ENCODE measurements at places on chromosomes 4 and X.
A peak's percentile ranks its signal among the peaks of the same experiment; 100 is the strongest.

GRCh38 chr4:87570290-87570805 lies 38.0 kb upstream of the DSPP start:
- no peak for DNase-seq

GRCh38 chr4:59537246-59537886 lies 1662.8 kb upstream of the ADGRL3 start:
- peak; percentile 40 for DNase-seq

- DNase-seq, result peak; percentile 63
Measured at GRCh38 chr4:78056265-78057129, 626 bp upstream of the FRAS1 start.

DNA sequence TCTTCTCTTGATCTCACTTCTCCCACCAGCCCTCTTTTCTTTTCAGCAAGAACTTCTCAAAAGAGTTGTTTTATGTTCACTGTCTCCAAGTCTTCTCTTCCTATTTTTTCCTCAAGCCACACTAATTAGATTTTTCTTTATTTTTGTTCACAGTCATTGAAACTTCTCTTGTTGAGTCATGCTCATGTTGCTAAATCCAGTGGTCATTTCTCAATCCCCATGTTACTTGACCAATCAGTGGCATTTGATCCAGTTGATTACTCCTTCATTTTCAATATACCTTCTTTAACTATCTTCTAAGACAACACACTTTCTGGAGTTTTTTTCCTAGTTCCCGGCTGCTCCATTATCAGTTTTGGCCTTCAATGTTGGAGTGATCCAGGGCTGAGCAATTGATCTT lies 103.1 kb upstream of the LSM6 start:
- no peak for DNase-seq

DNA sequence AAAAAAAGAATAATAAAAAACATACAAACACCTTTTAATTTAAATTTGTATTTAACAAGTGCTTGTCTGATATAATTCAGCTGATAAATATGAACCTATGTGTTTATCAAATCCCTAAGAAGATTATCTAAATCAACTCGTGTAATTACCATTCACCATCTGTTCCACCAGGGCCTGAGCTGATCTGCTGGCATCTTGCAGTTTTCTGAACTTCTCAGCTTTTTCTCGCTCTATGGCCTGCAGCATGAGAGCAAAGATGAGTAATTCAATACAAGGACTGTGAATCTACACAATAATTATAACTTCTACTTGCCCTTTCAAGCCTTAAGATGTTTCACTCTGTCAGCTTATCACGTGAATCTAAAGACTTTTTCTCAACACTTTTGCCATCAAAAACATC lies 709.7 kb downstream of the DMD start:
- DNase-seq, result no peak

DNA sequence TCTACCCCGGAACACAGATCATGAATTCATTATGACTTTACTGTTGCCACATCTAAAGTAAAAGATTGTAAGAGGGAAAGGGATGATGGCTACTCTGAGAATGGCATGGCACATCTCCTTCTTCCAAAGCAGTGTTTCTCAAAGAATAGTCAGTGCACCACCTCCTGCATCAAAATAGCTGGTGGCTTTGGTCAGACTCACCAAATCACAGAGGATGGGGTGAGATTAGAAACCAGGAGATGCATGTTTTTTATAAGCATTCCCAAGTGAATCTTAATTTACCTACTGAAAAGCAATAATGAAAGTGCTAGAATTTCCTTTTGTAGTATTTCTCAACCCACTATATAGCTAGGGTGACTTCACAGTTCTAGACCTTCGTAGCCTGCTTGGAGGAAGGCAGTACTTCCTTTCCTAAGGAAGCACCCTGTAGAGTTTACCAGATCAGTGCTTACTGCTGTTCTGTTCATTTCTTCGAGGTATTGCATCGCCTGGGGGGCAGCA lies 340.8 kb upstream of the KLF3 start:
- DNase-seq, result peak; percentile 36

GRCh38 chrX:145816601-145817315 lies 871 bp upstream of the SLITRK2 start:
- no peak for DNase-seq

DNA sequence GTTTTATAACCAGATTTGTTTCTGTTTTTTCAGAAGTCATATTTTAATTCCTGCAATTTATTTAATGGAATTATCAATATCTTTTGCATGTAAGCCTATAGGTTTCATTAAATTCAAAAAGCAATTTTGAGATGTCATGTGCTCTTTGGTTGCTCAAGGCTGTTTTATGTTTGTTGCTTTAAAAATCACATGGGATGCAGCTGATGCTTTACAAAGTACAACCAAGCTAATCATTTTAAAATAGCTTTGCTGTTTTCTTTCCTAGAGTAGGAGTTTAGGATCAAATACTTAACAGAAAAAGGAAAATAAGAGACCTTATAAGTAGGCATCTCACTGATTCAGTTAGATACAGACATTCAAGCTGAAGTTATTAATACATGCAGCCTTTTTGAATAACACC lies 11.3 kb downstream of the CPEB2 start:
- no peak for DNase-seq

DNA sequence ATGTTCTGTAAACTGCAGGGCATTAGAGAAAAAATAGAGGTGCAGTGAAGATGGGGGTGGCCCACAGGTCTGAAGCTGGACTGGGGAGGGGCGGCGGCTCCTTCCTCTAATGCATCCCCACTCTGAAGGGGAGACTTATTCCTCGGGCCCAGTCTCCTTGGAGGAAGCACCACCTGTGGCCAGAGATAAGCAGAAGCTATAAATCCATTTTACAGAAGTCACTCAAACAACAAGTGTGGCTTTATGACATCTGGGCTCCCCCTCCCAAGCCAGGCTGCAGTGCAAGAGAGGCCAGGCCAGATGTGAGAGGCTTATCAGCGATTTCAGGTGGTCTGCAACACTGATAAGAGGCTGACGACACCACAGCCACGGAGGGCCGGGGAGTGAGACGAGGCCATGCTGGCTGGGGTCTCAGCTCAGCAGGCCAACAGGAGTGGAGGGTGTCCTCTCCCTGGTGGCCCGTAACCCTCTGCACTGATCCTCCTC lies 15.8 kb downstream of the CYTL1 start:
- DNase-seq, result no peak

DNA sequence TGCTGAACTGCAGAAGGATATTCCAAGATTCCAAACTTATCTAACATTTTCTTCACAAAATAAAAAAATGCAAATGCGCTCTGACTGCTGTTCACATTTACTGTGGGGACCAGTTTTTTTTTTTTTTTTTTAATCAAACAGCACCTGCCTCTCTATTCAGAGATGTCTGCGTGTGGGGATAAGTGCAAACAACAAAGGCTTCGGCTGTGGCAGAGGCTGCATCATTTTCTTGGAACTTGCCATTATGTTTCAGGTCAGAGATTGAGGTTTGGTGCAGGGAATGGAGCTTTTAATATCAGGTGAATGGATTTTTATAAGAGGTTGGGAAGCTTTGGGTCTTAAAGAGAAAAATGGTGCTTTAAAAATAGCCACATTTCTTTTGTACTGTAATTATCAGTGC lies 78.2 kb upstream of the TET2 start:
- no peak for DNase-seq

GRCh38 chr4:112860830-112861690 lies 188.4 kb upstream of the ANK2 start:
- DNase-seq, result no peak

GRCh38 chr4:93654211-93654610 lies 174.3 kb upstream of the ATOH1 start:
- no peak for DNase-seq

DNA sequence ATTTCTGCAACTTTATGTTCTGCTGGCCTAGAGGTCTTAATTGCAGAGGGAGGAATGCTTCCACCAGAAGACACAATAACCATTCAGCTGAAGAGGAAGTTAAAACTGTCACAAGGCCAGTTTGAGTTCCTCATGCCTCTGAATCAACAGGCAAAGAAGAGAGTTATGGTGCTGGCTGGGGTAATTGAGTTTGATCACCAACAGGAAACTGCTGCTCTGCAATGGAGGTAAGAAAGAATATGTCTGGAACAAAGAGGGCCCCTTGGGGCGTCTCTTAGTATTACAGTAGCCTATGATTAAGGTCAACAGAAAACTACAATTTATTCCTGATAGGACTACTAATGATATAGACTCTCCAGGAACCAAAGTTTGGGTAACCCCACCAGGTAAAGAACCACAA lies 744.0 kb downstream of the FSTL5 start:
- DNase-seq, result peak; percentile 50

Measured in ELR (cell line).